ENCODE measurements at places on chromosomes 13 and 19. TPM values are rescaled to one million over a fixed set of nuclear protein-coding genes. Genes with fewer than 3 reads are reported as not detected.

Gene LSR
- total RNA-seq = 13.2 TPM

Gene GRIN2D
- total RNA-seq = 8.2 TPM

Gene ICAM1
- 3.4 TPM for total RNA-seq

Gene EXOC3L2
- total RNA-seq = 1.8 TPM

Gene PSG7
- total RNA-seq = 0.16 TPM

Gene CAPN12
- 6.1 TPM for total RNA-seq

Gene MZF1
- total RNA-seq = 17.3 TPM

Gene RASL11A
- total RNA-seq = 3.6 TPM

Gene OVOL3
- 0.78 TPM for total RNA-seq

Gene KANK3
- total RNA-seq = 6.1 TPM

Gene CATSPERD
- total RNA-seq = not detected

Gene ZNF730
- not detected for total RNA-seq

Gene SGCG
- total RNA-seq = not detected
